ENCODE measurements at places on chromosomes 16 and 17. TPM values are rescaled to one million over a fixed set of nuclear protein-coding genes. Genes with fewer than 3 reads are reported as not detected.

SSTR5 gene
- total RNA-seq, result 0.29 TPM

ODAD4 gene
- total RNA-seq, result 0.57 TPM

GRCh38 chr16:62921904-62922303 is 885.7 kb upstream of the CDH8 start:
- DNase-seq, result no peak

- no peak for DNase-seq
Observed at GRCh38 chr17:2980904-2981246, 82.5 kb downstream of the OR1D5 start.

DNA sequence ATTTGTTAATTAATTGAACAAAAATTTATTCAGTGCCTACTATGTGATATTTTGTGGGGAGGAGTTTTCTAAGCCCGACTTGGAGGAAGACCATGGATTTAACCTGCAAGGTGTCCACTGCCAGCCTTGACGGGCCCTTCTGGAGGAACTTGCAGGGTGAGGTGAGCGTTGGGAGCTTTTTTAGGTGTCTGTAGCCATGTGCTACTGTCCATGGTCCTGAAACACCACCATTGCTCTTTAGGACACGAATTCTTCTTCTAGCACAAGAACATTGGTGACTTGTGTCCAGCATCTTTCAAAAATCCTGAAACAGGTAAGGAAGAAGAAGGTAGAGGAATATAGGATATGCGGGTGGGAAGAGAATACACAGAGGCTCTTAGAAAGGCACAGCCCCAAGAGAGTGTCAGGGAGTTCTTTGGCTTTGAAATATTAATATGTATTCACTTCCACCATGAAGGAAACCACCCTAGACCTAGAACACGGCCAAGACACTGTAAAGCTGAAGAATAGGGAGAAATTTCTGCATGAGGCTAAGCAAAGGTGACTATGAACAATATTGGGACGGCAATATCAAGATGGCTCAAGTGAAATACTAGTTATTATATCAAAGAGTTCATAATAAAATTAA is 27.9 kb upstream of the OR4D1 start:
- DNase-seq, result peak; percentile 74

Data from myocyte (in vitro differentiated cells).